ENCODE measurements at places on chromosomes 7 and 10.

- no peak for DNase-seq
These were observed 225.7 kb downstream of the BAMBI start for GRCh38 chr10:28903063-28903462.

GRCh38 chr10:42952349-42952748 is 124.5 kb upstream of the RET start:
- DNase-seq, result no peak

DNA sequence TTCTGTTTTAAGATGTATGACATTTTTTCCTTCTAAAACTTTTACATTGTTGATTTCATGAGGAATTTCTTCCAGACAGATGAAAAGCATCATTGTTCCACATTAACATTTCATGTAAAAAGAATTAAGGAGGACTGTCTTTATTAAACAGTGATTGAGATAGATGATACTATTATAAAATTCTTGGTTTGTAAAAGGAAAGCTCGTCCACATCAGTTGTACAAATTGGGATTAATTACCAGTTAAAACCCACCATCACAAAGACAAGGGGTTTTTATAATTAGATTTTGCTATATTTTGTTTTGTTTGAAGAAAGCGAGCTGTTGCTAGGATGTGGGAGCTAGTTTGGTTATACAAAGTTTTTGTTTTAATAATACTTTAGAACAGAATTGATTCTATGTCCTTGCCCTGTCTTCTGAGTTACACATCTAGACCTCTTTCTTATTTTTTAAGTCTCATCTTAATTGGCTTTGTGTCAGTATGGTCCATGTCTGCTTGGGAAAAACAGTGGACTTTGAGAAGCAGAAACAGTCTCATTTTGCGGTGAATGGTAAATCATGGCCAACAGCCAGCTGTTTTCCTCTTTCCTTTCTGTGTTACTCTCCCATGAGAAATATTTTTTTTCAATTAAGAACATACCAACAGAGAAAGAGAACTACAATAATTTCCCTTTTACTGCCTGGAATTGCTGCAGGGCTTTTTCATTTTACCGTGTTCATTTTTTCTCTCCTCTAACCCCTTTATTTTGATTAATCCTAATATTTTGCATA is 3.2 kb downstream of the TES start:
- no peak for DNase-seq

GRCh38 chr7:151452680-151453325 is 12.9 kb upstream of the CRYGN start:
- no peak for DNase-seq

Data from C1 segment of cervical spinal cord (tissue), 14 donors.